Activated naive CD8-positive, alpha-beta T cell treated with anti-CD3 and anti-CD28 coated beads for 36 hours (primary cell): ENCODE measurements at places on chromosomes 11 and 22.

GRCh38 chr22:41598081-41598480 lies 8.4 kb upstream of the PMM1 start:
- no peak for DNase-seq

GRCh38 chr11:12727563-12728211 lies 53.5 kb downstream of the TEAD1 start:
- DNase-seq = no peak

DNA sequence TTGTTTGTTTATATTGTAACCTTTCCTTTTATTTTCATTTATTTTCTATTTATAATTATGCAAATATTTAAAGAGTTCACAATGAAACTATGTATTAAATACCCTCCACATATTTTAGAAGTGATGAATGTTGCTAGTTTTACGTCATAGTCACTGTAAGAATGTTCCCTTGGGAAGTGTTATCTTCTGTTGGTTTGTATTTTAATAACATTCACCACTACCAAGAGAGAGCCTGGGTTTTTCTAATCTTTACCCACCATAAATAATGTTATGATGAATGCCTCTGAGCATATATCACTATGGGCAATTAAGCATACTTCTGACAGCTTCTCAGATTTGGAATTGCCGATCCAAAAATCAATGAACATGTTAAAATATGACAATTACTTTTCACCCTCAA lies 80.7 kb downstream of the GGT1 start:
- DNase-seq = no peak

DNA sequence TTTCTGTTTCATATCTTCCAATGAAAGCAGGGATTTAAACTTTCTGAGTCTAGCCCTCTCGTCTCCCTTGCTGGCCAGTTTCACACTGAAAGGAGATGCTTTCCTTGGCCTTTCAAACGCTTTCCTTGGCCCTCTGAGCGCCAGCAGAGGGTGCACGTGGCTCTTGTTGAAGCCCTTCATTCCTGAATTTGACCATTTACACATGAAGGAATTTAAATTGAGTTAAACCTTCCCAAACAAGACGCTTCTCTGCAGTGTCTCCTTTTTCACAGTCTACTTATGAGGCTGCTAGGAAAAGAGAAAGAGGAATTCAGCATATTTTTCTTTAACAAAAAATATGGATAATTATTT lies 21.6 kb downstream of the NNMT start:
- no peak for DNase-seq

GRCh38 chr11:12362857-12363256 lies 14.5 kb upstream of the PARVA start:
- no peak for DNase-seq

DNA sequence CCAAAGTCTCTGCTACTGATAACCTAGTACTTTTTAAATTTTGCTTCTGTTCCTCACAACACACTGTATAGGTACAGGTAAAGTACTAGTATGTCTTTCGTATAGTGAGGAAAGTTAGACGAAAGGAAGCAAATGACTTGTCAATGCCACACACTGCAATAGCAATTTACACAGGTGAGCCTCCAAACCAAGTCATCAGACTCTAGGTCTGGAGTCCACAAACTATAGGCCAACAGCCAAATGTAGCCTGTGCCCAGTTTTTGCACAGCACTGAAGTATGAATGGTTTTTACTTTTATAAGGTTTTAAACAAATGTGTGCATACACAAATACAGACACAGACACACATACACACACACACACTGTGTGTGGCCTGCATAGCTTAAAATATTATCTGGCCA lies 28.1 kb downstream of the ALG8 start:
- no peak for DNase-seq

GRCh38 chr11:66564538-66564937 lies 3.9 kb downstream of the CTSF start:
- DNase-seq = no peak

- no peak for DNase-seq
These were observed 258.0 kb downstream of the TENM4 start for GRCh38 chr11:79182794-79183193.

- DNase-seq = no peak
These were observed 208.0 kb downstream of the DSCAML1 start for GRCh38 chr11:117589063-117589462.

GRCh38 chr22:19879643-19879991 lies 24.9 kb upstream of the GNB1L start:
- DNase-seq = no peak

DNA sequence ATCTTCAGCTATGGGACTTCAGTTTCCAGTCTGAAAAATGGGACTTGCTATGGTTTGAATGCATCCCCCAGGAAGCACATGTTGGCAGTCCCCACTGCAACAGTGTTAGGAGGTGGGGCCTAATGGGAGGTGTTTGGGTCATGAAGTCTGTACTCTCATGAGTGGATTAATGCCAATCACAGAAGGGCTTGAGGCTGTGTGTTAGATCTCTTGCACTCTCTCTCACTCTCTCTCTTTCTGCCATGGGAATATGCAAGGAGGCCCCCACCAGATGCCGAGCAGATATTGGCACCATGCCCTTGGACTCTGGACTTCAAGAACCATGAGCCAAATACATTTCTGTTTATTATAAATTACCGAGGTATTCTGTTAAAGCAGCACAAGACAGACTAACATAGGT lies 7.8 kb upstream of the AP1B1 start:
- no peak for DNase-seq

- DNase-seq = peak; percentile 30
These were observed 102.7 kb downstream of the MRTFA start for GRCh38 chr22:40533712-40534378.

DNA sequence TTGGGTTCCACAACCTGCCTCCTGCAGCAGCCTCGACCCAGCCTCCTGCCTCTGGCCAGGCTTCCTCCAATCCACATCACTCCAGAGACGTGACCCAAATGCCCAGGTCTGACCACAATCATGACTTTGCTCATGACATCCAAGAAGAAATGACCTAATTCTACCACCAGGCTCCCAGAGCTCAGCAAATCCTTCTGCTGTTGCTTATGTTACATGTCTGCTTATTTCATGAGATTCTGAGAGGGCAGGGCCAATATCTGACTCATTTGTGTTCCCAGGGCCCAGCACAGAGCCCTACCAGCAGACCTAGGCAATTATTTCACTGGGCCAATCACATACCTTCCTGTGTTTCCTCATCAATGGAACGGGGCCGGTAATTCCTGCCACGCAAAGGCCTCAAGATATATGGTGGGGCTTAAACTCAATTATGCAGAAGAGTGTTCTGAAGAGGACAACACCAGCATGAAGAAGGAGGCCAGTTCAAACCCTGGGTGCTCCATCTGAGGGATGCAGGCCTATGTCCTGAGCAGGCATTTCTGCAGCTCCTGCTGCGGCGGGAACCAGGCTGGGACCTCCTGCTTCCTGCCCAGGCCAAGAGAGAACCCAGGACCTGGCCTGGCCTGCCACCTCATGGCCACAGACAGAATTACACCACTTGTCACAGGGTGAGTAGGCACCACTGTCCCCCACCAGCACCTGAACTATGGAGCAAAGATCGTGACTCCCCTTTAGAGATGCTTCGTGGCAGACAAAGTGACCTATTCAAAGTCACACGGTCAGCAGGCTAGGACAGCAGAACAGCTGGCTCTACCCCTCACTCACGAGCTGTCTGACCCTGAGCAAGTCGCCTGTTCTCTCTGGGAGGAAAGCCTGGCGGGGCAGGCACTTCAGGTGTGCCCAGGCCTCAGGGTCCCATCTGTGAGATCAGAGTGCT lies 5.9 kb downstream of the CENPM start:
- peak; percentile 84 for DNase-seq

DNA sequence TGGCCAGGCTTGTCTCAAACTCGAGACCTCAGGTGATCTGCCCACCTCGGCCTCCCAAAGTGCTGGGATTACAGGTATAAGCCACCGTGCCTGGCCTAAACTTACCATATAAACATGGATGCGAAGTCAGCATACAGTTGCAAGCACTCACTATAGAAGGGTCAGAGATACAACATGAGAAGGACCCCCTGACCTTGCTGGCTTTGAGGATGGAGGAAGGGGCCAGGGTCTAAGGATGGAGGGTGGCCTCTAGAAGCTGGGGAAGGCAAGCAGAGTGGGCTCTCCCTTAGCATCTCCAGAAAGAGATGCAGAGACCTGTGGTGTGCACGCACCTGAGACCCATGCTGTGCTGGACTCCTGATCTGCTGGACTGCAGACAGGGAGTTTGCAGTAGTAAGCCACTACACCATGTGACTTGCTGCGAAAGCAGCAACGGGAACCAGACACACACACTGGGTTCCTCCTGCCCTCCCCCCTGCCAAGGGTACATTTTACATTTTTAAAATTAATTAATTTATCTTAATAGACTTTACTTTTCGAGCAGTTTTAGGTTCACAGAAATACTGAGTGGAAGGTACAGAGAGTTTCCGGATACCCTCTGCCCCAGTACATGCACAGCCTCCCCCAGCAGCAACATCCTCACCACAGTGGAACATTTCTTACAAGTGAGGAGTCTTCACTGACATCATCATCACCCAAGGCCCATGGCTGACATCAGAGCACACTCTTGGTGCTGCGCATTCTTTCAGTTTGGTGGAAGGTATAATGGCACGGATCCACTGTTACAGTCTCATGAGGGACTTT lies 170.1 kb upstream of the B3GAT1 start:
- no peak for DNase-seq

DNA sequence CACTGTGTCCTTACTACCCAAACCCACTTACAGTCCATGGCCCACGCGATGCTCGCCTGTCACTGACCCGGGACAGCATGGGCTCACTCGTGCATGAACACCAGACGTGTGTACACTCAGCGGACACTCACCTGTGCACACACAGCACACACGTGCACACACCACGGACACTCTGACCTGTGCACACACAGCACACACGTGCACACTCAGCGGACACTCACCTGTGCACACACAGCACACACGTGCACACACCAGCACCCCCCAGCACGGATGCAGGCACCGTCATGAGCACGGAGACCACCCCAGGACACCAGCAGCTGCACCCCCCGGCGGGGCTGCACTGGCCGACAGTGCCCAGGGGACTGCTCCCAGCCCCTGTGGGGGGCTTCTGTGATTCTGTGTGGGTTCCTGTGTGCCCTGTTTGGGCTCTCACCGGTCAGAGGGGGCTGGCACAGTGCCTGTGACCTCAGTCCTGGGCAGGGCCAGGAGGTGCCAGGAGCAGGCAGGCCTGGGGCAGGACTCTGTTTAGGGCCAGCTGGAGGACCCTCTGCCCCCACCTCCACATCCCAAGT lies 20.2 kb downstream of the CRELD2 start:
- no peak for DNase-seq

DNA sequence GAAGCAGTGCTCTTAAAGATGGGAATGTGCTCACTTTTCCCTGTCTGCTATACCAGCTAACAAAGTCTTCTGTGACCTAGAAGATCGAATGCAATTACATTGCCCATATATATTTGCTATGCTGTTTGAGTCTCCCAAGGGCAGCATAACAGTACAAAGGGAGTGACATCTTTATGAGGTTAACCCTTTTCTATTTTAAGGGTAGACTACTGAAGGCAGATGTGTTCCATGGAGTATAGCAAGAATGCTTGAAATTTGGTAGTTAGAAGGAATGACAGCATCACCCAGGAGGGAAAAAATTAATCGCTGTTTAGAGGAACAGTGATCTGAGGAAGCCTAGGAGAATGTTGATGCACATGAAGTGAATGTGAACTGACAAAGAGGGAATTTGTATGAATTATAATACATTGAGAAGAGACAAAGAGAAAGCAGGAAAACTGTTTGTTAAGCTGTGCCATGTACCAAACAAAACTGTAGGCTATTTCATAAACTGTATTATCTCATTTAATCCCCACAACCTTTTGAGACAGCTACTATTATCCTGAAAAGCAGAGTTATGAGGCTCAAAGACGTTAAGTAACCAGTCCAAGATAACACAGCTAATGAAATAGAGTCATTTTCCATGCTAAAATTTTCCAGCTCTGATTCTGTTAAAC lies 13.0 kb downstream of the MAML2 start:
- no peak for DNase-seq

DNA sequence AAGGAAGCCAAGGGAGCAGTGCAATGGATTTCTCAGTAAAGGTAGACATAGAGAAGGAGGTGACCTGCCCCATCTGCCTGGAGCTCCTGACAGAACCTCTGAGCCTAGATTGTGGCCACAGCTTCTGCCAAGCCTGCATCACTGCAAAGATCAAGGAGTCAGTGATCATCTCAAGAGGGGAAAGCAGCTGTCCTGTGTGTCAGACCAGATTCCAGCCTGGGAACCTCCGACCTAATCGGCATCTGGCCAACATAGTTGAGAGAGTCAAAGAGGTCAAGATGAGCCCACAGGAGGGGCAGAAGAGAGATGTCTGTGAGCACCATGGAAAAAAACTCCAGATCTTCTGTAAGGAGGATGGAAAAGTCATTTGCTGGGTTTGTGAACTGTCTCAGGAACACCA lies 6.6 kb downstream of the TRIM22 start:
- no peak for DNase-seq

- DNase-seq = no peak
These were observed 5.0 kb downstream of the UQCR10 start for GRCh38 chr22:29772170-29772641.

DNA sequence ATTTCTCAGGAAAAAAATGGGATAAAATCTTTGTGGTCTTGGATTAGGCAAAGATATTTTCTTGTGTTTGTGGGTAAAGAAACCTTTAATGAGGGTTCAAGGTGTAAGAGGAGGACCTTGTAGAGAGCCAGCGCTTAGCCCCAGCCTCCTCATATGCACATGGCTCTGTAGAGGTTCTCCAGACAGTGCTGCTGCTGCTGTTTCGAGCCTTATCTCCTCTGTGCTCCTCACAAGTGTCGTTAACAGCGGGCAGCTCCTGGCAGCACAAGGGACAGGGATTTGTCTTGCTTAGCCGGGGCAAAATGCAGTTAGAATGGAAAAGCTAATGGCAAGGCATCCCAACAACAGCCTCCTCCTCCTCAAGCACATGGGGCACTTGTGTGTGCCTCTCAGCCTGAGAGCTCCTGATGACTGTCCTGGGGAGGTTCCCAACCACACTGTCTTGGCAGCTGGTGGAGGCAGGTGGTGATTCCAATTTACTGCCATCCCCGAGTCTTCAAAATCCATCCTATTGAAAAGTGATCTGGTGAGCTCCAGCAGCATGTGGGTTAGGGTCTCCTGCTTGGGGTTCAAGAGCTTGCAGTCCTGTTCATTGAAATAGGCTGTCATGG lies 7.6 kb upstream of the MSANTD2 start:
- DNase-seq = no peak

DNA sequence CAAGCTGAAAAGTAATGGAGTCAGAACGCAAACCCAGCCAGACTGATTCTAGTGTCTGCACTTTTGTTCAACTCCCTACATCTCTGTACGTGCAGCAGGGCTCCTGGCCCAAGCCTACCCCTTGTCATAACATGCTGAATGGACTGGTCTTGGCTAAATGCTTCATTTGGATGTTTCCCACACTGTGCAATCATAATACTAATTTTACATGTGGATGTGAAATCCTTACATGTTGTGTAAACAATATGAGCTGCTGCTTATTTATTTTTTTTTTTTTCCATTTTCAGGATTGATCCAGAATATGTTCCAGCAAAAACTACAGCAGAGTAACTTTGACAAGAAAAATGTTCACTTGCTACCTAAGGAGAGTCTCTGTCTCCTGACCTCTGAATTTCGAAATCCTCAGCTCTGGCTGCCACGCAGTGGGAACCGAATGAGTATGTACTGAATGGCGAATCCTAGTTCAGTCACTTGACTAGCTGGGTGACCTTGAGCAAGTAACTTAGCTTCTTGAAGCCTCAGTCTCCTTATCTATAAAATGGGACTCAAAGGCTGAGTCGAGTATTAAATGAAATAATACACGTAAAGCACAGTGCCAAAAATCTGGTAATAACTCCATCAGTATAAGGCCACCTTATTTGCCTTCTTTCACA lies 133.4 kb downstream of the EHF start:
- DNase-seq = no peak

GRCh38 chr11:13963169-13963948 lies 836 bp downstream of the SPON1 start:
- DNase-seq = peak; percentile 40
